ENCODE measurements at places on chromosomes 6 and 20.

DNA sequence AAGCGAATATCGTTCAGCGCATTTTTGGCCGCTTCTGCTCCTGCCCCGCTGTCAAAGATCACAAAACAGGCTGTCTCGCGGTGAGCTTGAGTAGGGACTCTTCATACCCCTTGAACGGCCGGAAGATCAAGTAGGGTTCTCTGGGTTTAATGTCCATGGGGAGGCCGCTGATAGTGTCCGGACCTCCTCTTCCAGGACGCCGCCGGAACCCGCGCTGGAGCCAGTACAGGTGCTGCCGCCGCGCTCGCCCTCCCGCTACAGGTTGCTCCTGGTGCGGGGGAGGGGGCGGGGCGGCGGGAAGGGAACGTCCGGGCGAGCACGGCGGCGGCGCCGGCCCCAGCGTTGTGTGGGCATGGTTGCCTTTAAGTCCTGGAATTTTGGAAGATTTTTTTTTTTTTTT lies 67.4 kb downstream of the KHDC1L start:
- no peak for DNase-seq

DNA sequence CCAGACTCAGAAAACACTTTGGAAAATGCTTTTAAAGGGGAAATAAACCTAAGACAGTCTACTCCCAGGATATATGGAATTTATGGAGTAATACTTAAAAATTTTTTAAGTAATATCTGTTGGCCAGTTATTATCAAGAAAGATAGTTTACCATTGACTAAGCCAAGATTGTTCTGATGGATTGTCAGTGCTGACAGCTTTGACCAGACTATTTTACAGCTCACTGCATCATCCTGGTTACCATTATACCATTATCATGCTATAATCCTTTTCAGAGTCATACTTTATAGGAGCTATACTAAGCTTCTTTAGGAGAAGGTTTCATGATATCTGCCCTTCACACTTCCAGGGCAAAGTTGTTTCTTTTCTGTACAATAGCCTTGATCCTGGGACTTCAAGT lies 16.5 kb downstream of the GTF2H5 start:
- no peak for DNase-seq

DNA sequence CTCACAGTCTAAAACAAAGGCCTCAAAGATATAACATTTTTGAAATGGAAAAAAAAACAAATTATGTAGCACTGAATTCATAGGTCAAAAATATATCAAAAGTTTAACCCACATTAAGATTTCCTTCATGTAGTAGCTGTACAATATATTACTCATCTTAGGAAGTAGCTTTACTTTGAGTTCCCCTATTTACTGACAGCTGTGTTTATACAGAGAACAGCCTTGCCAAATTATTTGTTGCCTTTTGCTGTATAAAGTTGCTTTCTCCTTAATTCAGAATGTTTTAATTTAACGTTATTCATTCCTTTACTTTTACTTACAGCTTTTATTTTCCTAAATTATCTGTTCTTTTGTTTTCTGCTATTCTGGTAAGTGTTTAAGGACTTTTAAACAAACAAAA lies 181.0 kb downstream of the COL12A1 start:
- DNase-seq = no peak

DNA sequence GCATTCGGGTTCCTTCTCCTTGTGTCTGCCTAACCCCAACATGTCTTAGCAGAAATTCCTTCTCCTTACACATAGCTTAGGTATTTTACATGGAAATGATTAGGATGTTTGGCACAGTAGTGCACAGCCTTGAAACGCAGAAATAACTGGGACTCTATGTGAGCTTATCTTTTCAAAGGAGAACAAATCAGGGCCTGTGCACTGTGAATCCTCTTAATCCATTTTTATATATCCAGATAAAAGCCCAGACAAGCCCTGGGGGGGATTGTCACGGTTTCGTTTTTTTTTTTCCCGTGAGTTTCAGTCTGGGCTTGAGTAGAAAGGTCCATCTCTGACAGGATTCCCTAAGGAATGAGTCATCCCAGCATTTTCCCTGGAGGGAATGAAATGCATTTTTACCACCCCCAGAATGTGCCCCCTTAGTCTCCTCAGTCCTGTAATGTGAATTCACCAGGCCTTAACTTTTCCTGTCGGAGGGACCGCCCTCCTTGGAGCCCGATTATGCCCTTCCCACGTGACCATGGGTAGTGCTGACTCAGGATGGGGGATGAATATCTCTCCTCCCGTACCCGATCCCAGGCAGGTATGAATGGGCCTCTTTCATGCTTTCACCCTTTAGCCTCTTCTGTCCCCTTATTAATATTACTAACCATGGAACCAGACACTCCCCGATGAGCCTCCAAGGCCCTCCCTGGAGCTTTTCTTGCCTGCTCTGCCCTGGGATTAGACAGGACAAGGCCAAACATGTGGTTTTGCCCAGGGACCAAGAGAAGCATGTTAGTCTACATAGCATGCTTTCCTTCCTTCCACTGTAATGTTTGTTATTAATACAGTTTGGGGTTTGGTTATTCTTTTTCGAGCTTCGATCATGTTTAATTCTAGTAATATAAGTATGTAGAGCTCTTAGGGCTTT lies 23.9 kb upstream of the NAA20 start:
- no peak for DNase-seq

GRCh38 chr6:144566868-144567615 lies 281.9 kb downstream of the UTRN start:
- DNase-seq = no peak

- DNase-seq = no peak
These were observed 392.4 kb downstream of the BMP2 start for GRCh38 chr20:7159903-7160302.

DNA sequence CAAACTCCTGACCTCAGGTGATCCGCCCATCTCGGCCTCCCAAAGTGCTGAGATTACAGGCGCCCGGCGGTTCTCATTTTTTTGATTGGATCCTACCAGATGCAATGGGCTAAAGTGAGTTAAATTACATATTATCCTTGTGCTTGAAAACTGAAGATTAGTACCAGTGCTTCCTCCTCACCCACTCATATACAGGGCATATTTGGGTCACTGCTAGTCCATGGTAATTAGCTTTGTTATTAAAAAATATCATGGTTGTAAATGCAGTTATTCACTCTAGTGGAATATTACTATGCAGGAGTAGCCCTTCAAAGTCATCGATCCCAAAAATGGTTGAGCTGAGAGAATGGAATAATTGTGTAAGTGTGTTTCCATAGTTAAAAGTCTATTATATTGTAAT lies 26.5 kb downstream of the ZNF292 start:
- DNase-seq = no peak

DNA sequence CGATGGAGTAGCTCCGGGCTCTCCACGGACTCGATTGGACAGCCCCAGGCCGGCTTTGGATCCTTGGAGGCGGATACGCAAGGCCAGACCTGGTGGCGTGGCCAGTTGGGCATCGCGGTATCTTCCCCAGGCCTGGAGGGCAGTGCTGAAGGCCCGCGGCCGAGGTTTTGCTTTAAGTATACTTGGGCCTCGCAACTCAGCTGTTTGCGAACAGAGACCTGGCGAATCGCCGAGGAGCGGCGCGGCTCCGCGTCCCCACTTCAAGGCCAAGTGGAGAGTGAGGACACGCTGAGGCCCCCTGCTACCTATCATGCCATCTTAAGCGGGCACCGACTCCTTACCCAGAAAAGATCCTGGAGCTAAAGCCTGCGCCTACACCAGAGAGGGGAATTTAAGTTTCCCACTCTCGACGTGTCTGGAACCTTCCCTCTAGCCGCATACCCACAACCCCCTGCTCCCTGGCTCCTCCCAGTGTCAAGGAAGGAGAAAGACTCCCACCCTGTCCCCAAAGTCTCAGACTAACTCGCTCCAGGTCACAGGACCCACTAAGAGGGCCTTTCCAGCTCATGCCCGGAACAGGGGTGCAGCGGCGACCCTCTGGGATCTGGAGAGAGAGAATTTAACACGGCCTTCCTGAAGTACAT lies 4.1 kb downstream of the LINC00237 start:
- no peak for DNase-seq

- no peak for DNase-seq
These were observed 43.3 kb downstream of the CHD6 start for GRCh38 chr20:41574802-41575389.

DNA sequence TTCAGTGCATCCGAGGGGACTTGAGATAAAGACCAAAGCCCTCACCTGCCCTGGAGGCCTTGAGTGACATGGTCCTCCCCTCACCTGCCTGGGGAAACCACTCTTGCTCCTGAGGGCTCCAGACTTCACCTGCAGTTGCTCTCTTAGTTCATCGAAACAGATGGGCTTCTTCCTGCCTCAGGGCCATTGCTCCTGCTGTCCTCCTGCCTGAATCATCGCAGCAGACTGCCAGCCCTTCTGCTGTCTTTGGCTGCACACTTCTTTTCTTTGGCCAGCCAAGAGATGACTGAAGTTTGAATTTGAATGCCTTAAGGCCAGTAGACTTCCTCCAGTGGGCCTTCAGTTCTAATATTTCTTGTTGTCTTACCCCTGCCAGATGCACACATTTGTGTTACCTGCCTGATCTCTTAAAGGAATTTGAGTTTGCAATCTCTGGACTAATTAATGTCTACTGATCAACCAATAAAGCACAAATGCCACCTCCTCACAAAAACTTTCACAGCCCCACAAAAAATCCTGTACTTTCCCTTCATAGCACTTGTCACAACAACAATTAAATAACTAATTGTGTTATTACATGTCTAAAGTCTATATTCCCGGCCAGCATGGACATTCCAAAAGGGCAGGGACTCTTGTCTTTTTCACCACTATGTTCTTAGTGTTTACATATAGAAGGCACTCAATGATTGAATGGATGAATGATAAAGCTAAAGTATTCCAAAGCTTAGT lies 56.7 kb upstream of the SGK1 start:
- DNase-seq = no peak

GRCh38 chr6:34157236-34157830 lies 11.4 kb upstream of the GRM4 start:
- peak; percentile 5 for DNase-seq

DNA sequence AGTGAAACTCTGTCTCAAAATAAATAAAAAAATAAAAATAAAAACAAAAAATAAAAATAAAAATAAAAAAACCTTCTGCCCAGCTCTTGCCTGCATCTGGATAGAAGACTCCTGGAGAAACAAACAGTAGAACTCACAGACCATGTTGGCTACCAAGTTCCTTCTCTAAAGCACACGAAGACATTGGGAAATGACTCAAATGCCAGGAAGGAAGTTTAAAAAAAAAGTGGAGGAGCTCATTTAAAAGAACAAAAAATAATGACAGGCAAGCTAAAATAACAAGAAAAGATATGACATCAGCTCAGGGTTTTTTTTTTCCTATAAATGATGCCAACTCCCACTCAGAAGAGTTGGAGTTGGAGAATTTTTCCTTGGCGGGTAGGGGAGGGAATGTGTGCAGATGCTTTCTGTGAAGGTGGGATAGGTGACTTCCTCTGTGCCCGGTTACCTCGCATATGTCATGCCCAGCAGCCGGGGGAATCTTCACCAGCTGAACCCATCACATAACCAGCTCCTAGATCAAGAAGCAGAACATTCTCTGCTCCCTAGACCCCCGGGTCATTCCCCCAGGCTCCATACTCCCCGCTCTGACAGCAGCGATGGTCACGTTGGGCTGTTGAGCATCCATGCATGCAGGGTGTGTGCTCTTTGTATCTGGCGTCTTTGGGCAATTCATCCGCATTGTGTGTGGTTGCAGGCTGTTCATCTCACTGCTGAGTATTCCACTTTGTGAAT lies 17.3 kb upstream of the CD93 start:
- no peak for DNase-seq

- no peak for DNase-seq
These were observed 236.7 kb downstream of the FARS2 start for GRCh38 chr6:5497896-5498578.
